Activated naive CD8-positive, alpha-beta T cell treated with anti-CD3 and anti-CD28 coated beads, Interleukin-2, amount 10 ng/mL, durations not matched to agents 7 days and 5 days (primary cell): ENCODE measurements at places on chromosomes 3 and 15. TPM values are rescaled to one million over a fixed set of nuclear protein-coding genes. Genes with fewer than 3 reads are reported as not detected.

DAPK2 gene
- 17.6 TPM for total RNA-seq

GRCh38 chr3:176219970-176220369, 977.3 kb downstream of the TBL1XR1 start:
- H3K27ac ChIP-seq = no peak overlapping the region
- H3K4me3 ChIP-seq = no peak overlapping the region
- H3K27me3 ChIP-seq = no peaks in the 10 kb centered on the region
- no peaks in the 10 kb centered on the region for H3K36me3 ChIP-seq
- DNase-seq = no peak
- no peaks in the 10 kb centered on the region for H3K4me1 ChIP-seq

SLC9A9 gene
- 13.2 TPM for total RNA-seq

ARHGAP31 gene
- total RNA-seq = 1.7 TPM

DNA sequence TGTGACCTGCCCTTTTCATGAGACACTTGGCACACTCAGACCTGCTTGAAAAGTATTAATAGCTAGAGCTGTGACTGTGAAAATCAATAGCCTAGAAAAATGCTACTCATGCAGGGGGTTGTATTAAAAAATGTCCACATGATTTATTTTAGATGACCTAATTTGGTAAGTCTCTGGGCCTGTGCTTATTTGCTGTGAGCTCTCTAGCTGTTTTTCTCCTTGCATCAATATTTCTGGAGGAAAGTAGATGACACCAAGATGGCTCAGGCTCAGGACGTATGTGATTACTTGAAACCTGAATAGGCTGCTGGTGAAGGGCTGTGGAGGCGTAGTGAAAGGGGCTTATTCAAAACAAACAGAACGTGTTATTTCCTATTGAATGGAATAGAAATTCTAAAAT, 29.5 kb downstream of the KCNAB1 start:
- peaks cover 6% of the 10 kb centered on the region for H3K4me1 ChIP-seq
- peaks cover 17% of the 10 kb centered on the region for H3K27me3 ChIP-seq
- no peak overlapping the region for H3K27ac ChIP-seq
- DNase-seq = no peak
- H3K4me3 ChIP-seq = no peak overlapping the region
- H3K36me3 ChIP-seq = no peaks in the 10 kb centered on the region

- H3K27me3 ChIP-seq = peaks cover 3% of the 10 kb centered on the region
- no peaks in the 10 kb centered on the region for H3K36me3 ChIP-seq
- no peak for DNase-seq
- no peaks in the 10 kb centered on the region for H3K4me1 ChIP-seq
- H3K27ac ChIP-seq = no peak overlapping the region
These were observed 204.4 kb downstream of the RYR3 start for GRCh38 chr15:33515121-33515520.

DNA sequence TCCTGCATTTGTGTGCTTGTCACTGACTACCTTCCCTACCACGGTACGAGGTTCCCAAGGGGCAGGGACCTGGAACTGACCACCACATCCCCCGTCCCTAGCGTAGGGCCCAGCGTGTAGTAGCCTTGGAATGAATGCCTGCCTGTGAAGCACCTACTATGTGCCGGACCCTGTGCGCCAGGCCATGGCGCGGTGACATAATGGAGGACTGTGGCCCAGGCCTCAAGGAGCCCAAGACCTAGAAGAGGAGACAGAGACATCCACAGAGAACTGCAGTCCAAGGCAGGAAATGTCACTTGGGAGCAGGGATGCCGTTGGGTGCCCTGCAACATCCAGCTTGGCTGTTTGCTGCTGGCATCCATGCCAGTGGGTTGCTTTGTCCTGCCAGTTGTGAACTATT, 71.9 kb upstream of the SLC6A6 start:
- no peak overlapping the region for H3K27ac ChIP-seq
- no peak for DNase-seq
- H3K36me3 ChIP-seq = no peaks in the 10 kb centered on the region
- no peaks in the 10 kb centered on the region for H3K4me1 ChIP-seq

DNA sequence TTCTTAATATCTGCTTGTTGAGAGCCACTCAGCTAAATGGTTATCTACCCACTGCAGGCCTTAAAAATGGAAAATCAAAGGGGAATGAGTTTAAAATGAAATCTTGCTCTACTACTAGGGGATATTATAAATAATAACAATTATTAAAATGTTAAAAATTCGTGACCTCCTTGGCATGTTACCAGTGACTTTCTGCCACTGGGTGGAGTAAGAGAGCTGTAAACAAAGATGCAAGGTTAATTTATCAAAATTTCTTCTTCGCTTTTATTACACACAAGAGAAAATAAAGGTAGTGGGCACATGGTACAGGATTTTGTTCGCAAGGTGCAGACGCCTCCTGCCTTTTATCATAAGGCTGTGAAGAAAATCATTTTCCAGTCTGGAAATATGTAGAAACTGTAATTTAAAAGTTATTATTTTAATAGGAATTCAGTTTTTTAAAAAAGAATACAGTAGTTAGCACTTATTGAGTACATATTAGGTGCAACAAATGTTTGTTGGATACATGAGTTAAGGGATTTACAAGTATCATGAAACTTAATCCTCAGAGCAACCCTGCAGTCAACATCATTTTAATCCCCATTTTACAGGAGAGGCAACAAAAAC, 272.6 kb downstream of the SUCLG2 start:
- H3K27me3 ChIP-seq = no peaks in the 10 kb centered on the region
- no peak for DNase-seq
- H3K27ac ChIP-seq = no peak overlapping the region

FYCO1 gene
- total RNA-seq = 37.9 TPM

DNA sequence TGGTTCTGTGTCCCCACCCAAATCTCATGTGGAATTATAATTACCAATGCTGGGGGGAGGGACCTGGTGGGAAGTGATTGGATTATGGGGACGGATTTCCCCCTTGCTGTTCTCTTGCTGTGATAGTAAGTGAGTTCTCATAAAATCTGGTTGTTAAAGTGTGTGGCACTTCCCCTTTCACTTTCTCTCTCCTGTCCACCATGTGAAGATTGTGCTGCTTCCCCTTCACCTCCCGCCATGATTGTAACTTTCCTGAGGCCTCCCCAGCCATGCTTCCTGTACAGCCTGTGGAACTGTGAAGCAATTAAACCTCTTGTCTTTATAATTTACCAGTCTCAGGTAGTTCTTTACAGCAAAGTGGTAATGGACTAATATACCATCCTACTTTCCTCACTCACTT, 289.6 kb downstream of the EFHB start:
- no peaks in the 10 kb centered on the region for H3K36me3 ChIP-seq
- H3K4me1 ChIP-seq = no peaks in the 10 kb centered on the region
- no peaks in the 10 kb centered on the region for H3K27me3 ChIP-seq
- no peak for DNase-seq

DNA sequence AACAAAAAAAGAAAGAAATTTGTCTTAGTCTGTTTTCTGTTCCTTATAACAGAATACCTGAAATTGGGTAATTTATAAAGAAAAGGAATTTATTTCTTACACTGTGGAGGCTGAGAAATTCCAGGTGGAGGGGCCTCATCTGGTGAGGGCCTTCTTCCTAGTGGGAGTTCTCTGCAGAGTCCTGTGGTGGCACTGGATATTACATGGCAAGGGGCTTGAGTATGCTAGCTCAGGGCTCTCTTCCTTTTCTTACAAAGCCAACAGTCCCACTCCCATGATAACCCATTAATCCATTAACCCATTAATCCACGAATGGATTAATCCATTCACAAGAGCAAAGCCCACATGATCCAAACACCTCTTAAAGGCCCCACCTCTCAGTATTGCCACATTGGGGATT, 2.9 kb upstream of the SATB1 start:
- no peaks in the 10 kb centered on the region for H3K27me3 ChIP-seq
- DNase-seq = no peak

GRCh38 chr3:142180761-142181362, 31.5 kb upstream of the TFDP2 start:
- no peaks in the 10 kb centered on the region for H3K4me1 ChIP-seq
- H3K27me3 ChIP-seq = no peaks in the 10 kb centered on the region
- no peak for DNase-seq
- H3K36me3 ChIP-seq = peaks cover 5% of the 10 kb centered on the region
- H3K4me3 ChIP-seq = no peak overlapping the region

GRCh38 chr3:85258819-85259218, 300.0 kb downstream of the CADM2 start:
- no peaks in the 10 kb centered on the region for H3K27me3 ChIP-seq
- H3K4me3 ChIP-seq = no peak overlapping the region
- H3K36me3 ChIP-seq = no peaks in the 10 kb centered on the region
- no peak for DNase-seq

- no peak for DNase-seq
- no peaks in the 10 kb centered on the region for H3K27me3 ChIP-seq
- no peak overlapping the region for H3K4me3 ChIP-seq
- no peaks in the 10 kb centered on the region for H3K4me1 ChIP-seq
- H3K36me3 ChIP-seq = no peaks in the 10 kb centered on the region
- H3K27ac ChIP-seq = no peak overlapping the region
These were observed 14.8 kb downstream of the NT5DC2 start for GRCh38 chr3:52518723-52519444.

POPDC2 gene
- 4.5 TPM for total RNA-seq

GRCh38 chr3:14234251-14235002, 55.8 kb downstream of the LSM3 start:
- H3K4me1 ChIP-seq = peaks cover 13% of the 10 kb centered on the region
- peaks cover 5% of the 10 kb centered on the region for H3K36me3 ChIP-seq
- H3K27me3 ChIP-seq = peaks cover 37% of the 10 kb centered on the region
- no peak overlapping the region for H3K4me3 ChIP-seq
- no peak for DNase-seq

GRCh38 chr15:87599616-87600015, 656.9 kb downstream of the NTRK3 start:
- no peaks in the 10 kb centered on the region for H3K36me3 ChIP-seq
- no peak overlapping the region for H3K27ac ChIP-seq
- no peak overlapping the region for H3K4me3 ChIP-seq
- peaks cover 24% of the 10 kb centered on the region for H3K4me1 ChIP-seq

CLDN18 gene
- not detected for total RNA-seq

GRCh38 chr3:177994976-177995375, 541.3 kb upstream of the KCNMB2 start:
- H3K27me3 ChIP-seq = no peaks in the 10 kb centered on the region
- H3K4me3 ChIP-seq = no peak overlapping the region
- no peak for DNase-seq
- peaks cover 6% of the 10 kb centered on the region for H3K4me1 ChIP-seq

JMJD7 gene
- total RNA-seq = 33.8 TPM

- H3K4me1 ChIP-seq = peaks cover 16% of the 10 kb centered on the region
- H3K27me3 ChIP-seq = no peaks in the 10 kb centered on the region
- H3K36me3 ChIP-seq = peaks cover 5% of the 10 kb centered on the region
These were observed 401.5 kb downstream of the ZBTB20 start for GRCh38 chr3:114745322-114746240.

DNA sequence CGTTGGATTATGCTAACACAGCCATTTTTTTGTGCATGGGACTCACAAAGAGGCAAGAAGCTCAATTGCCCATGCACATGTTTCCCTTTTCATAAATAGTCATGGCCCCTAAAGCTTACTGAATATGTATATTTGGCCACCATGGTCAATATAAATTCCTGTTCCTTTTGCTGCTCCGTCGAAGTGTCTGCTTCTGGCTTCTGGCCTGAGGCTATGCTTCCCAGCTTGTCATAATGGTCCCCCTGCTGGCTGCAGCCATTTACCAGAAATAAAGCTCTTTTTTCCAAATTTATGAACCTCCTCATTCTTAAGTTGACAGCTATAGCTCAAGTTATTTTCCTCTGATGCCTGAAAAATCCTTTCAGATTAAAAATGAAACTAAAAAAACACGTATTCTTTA, 602.1 kb downstream of the VGLL3 start:
- DNase-seq = no peak
- H3K4me1 ChIP-seq = no peaks in the 10 kb centered on the region
- H3K27ac ChIP-seq = no peak overlapping the region
- no peak overlapping the region for H3K4me3 ChIP-seq

GRCh38 chr3:152405915-152406802, 137.4 kb downstream of the MBNL1 start:
- DNase-seq = no peak
- peaks cover 28% of the 10 kb centered on the region for H3K36me3 ChIP-seq
- H3K27ac ChIP-seq = no peak overlapping the region
- H3K4me3 ChIP-seq = no peak overlapping the region

- H3K36me3 ChIP-seq = no peaks in the 10 kb centered on the region
- no peaks in the 10 kb centered on the region for H3K27me3 ChIP-seq
- H3K4me3 ChIP-seq = no peak overlapping the region
These were observed 796.2 kb downstream of the NAALADL2 start for GRCh38 chr3:175655351-175655750.

ZNF502 gene
- total RNA-seq = 3.2 TPM

USP13 gene
- total RNA-seq = 8.4 TPM

DNA sequence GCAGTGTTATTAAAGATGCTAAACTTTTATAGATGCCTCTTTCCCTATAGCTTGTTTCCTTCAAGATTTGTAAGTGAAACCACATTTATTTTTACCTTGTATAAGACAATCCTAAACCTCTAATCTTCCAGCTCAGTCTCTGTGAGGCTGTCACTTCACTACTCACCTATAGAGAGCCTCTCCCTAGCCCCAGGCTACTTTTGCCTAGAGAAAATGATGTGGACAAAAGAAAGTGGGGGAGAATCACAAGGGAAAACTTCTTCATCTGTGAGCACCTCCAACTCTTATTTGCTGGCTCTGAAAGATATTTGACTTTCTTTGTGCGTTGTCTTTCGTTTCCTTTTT, 74.9 kb upstream of the SCN5A start:
- no peaks in the 10 kb centered on the region for H3K36me3 ChIP-seq
- DNase-seq = no peak
- no peak overlapping the region for H3K4me3 ChIP-seq

DNA sequence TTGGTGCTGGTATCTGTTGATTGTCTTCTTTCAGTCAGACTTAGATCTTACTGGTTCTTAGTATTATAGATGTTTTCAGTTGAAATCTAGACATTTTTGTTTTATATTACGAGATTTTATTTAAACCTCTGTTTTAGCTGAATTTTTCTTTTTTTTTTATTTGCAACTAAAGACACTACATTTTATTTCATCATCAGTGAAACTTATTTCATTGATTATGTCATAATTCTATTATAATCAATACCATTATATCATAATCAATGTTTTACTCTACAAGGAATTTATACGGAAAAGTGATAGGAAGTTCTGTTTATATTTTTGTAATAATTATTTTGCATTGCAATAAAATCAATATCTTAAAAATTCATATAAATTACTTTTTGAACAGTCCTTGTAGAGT, 477.4 kb upstream of the MDFIC2 start:
- no peak overlapping the region for H3K27ac ChIP-seq
- no peak overlapping the region for H3K4me3 ChIP-seq
- DNase-seq = no peak
- no peaks in the 10 kb centered on the region for H3K4me1 ChIP-seq
- no peaks in the 10 kb centered on the region for H3K36me3 ChIP-seq
